ENCODE measurements at places on chromosomes 12 and 14.
A peak's percentile ranks its signal among the peaks of the same experiment; 100 is the strongest.

DNA sequence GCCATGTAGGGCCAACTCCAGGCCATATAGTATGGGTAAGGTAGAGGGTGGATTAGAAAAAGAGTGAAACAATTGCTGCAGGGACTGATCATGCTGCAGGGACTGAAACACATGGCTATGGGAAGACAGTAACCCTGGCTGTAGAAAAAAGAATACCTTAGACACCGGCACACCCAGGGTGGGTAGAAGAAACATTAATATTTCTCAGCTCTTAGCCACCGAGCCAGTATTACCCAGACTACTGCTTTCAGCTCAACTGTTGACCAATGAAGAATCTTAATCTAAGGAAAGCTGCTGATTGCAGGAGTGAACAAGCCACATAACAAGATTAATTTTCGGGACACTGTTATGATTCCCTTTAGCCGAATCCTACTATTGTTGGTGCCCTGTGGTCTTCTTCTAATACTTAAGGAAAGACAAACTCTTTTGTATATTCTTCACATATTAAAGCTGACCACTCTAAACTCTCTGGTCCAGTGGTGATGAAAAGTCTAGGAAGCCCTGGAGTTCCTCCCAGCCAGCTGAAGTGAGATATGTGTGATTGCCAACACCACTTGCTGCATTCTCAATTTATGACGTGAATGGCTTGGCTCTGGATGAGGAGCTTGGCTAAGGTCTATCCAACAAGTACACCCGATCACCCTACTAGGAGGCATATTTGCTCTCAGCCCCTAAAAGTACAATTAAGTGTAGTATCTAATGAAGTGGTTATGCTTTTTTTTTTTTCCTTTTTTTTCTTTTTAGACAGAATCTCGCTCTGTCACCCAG is 69.2 kb downstream of the NOVA1 start:
- peak; percentile 13 for DNase-seq

DNA sequence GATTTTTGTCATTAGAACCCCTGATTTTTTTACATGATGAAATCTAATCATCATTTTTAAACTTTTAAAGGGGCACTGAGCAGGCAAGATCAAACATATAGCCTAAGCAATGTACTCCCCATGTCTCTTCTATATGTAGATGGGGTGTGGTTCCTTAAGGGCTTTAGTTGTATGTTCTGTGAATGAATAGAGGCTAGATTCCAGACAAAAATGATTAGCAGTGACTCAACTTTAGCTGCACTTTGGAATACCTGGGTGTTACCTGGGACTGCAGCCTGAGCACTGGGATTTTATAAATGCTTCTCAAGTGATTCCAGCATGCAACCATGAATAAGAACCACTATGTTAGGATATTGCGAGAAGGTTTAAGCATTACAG is 256.7 kb upstream of the PLEKHG7 start:
- DNase-seq: no peak

DNA sequence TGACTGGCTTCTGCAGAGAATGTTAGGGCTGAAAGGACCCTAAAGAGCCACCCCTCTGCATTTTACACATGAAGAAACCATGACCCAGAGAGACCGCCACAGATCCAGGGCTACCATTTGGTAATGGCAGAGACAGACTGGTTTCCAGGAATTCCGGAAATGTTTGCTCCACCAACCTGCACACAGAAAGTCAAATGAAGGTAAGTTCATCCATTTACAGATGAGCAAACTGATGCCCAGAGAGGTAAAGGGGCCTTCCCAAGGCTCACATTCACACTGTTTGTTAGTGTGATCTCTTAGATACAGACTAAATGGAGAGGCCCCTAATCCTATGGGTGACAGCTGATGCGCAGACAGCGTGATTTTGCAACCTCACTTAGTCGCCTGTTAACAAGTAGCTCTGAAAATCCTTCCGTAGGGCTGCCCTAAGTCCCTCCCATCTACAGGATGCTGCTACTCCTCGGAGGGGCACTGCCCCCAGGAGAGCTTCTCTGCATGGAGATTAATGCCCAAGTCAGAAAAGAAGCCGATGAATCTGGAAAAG is 33.8 kb downstream of the ZFP36L1 start:
- no peak for DNase-seq

DNA sequence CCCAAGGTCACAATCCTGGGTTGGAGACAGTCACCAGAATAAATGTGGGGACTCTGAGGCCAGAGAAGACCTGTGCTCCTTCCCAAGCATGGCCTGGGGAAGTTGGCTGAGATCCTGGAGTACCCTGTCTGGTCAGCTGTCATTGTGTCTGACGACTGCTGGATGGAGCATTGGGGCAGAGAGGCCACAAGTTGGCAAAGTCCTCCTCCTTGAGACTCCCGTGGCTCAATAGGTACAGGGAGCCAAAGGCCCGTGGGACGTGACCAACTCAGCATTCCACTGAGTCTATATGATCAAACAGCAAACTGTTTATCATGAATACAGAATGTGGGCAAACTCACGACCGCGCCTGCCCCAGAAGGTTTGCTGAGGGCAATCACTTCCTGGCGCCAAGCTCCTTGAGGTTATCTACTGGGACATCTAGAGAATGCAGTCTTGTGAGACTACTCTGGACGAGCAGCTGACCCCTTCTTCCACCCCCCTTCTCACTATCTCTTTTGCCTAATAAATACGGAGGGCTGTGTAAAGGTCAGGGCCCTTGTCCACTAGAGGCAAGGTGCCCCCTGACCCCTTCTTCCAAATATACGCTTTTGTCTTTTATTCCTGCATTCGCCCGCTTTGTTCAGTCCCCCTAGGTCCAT is 14.3 kb upstream of the SLC10A1 start:
- no peak for DNase-seq
